ENCODE measurements at places on chromosomes 6 and 20.

GRCh38 chr20:19110881-19111460, 101.5 kb upstream of the SLC24A3 start:
- DNase-seq, result no peak

DNA sequence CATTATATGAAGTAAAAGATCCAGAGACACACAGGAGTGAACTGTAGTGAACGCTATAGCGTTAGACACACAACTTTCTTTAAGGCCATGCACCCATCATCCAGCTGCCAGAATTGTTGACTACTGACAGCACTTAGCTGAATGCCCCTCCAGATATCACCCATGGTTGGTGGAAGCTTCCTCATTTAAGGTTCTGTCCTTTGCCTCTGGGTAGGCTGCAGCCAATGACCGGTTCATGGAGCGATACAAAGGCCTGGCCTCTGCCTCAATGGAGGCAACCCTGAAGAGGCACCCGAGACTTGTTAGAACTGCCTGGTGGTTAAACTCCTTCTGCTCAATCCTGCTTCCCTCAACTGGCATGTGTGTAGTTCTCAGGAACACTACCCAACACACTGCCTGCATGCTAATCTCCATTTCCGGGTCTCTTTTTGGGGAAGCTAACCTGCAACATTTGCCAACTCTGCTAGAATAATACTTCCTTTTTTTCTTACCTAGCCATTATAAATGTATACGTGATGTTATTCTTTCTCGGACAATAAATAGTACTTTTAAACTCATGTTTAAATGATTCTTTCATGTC, 49.8 kb upstream of the THEMIS start:
- no peak for DNase-seq

- DNase-seq, result no peak
Measured at GRCh38 chr20:11248687-11249638, 575.2 kb upstream of the JAG1 start.

- DNase-seq, result no peak
Measured at GRCh38 chr6:64238071-64238470, 602.5 kb downstream of the PHF3 start.

Data from mucosa of descending colon (tissue), 3 donors.